HCT116 (cell line): ENCODE measurements at places on chromosomes 7 and 10.

DNA sequence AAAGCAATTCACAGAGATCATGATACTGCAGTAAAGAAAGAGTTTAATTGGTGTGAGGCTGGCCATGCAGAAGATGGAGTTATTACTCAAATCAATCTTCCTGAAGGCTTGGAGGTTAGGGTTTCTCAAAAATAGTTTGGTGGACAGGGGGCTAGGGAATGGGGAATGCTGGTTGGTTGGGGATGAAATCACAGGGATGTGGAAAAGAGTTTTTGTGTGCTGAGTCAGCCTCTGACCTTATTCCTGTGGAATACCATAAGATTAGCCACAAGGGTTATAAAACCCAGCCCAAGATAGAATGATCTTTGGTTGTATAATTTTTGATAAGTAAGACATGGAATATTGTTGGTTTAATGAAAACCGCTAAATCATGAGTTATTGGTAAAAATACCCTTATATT is 764.3 kb downstream of the TYW1 start:
- no peak for DNase-seq

GRCh38 chr7:91330191-91330808 is 66.1 kb downstream of the FZD1 start:
- DNase-seq: no peak

- peak; percentile 24 for DNase-seq
These were observed 648.1 kb downstream of the ANKRD7 start for GRCh38 chr7:118872568-118872967.

DNA sequence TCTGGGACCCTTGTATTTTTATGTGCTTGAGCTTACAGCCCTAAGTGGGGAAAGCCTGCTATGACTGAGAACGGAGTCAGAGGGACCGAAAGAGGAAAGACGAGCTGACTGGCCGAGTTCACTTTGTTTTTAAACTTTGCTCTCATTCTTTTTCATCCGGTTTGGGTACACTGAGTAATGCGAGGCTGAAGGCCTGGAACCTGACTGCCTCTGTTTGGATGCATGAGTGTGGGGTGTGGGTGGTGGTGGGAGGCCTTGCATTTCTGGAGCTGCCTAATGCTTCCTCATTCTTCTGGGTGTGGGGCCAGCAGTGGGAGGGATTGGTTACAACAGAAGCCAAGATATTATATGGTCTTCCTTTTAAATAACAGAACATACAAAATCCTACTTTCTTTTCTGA is 155.5 kb downstream of the BUB3 start:
- no peak for DNase-seq

- DNase-seq: no peak
These were observed 7.6 kb downstream of the CYP26A1 start for GRCh38 chr10:93081318-93081717.

GRCh38 chr7:45130910-45131309 is 19.4 kb upstream of the TBRG4 start:
- DNase-seq: no peak

DNA sequence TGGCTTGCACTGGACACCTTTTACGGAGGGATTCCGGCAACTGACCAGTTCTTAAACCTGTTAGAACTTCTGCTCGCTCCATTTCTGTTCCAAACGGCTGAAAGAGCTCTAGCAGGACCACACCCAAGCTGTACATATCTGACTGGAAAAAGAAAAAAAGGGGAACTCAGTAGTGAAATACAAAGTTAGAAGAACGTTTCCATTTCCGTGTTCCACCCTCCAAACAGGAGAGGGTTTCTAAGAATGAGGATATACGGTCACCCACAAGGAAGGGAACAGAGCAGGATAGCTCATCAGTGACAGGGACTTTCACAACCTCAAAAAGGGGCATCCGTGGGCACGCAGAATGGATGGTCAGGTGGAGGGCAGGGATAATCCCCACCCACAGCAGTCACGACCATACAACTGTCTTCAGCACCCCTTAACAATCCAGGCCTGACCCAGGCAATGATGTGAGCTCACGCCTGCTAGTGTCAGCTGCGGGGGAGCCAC is 4.3 kb upstream of the ANKRD61 start:
- no peak for DNase-seq

- no peak for DNase-seq
These were observed 80.5 kb downstream of the ELAPOR2 start for GRCh38 chr7:86978808-86979506.

- no peak for DNase-seq
These were observed 16.4 kb downstream of the TNRC18 start for GRCh38 chr7:5406957-5407945.

DNA sequence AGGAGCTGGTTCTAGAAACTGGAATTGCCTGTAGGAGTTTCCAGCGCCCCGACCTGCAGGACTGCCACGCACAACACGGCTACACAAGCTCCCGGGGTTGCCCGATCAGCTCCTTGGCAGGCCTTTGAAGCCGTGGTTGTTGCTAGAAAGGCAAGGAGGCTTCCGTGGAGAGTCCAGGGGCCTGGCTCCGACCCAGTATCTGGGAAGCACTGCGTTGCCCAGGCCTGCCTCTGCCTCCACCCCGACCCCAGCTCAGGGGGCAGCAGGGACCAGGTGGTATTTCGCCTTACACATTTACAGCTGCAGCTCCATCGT is 54.4 kb downstream of the PROSER2 start:
- no peak for DNase-seq

GRCh38 chr7:73971322-73971703 is 56.7 kb upstream of the ELN start:
- DNase-seq: no peak

- no peak for DNase-seq
These were observed 157.4 kb downstream of the NXPH1 start for GRCh38 chr7:8590791-8591190.

DNA sequence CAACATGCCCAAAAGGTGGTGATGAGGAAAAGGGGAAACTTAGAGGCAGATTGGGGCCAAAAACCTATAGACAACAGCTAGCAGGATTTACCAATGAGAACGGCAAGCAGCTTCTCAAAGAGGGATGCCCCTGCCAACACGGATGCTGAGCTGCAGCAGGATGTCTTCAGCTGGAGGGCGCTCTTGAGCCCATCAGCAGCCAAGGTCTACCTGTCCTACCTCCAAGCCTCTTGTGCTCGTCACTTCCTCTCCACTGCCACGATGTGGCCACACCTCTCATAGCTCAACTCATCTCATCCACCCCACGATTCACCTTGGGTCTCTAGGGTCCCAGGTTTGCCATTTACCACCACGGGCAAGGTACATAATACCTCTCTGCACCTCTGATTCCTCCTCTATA is 36.5 kb downstream of the DLG5 start:
- peak; percentile 43 for DNase-seq

DNA sequence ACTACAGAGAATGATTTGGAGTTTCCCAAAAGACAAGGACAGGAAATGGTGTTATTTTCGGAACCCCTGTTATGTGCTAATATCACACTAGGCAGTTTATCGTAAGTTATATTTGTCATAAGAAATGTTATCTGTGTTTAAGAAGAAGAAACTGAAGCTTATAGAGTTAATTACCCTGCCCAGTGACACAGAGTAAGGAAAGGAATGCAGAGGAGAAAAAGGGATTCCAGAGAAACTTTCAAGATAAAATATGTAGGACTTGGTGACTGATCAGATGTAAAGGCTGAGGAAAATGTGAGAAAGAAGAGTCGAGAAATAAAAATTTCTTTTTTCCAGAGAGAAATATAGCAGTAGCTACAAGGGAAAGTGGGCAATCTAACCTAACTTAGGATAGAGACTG is 63.5 kb upstream of the ZNF746 start:
- no peak for DNase-seq

DNA sequence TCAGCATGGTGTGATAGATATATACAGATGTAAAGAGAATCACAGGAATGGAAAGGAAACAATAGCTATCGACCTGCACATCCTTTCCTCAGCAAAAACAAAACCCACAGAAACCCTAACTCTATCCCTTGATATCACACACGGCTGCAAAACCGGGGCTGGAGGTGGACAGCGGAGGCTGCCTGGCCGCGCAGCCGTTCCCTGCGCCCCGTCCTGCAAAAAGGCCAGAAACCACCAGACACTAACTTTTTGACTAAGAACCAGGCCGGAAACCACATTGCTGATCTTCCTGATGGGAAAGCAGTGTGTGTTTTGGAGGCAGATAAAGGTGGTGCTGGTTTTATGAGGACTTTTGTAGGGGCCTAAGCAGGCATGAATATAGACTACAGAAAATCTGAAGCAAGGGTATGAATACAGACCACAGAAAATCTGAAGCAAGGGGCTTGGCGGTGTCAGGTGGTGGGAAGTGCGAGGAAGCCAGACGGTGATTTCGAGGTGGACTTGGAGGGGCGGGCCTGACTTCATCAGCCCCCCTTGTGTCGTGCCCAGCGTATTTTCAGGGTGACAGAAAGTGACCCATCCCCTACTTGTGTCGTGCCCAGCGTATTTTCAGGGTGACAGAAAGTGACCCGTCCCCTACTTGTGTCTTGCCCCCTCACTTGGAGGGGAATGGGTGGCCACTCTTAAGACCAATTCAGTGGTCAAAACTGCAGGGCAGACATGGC is 123.3 kb downstream of the WDR37 start:
- DNase-seq: no peak

- DNase-seq: no peak
These were observed 400.8 kb downstream of the REEP3 start for GRCh38 chr10:63921908-63922467.

DNA sequence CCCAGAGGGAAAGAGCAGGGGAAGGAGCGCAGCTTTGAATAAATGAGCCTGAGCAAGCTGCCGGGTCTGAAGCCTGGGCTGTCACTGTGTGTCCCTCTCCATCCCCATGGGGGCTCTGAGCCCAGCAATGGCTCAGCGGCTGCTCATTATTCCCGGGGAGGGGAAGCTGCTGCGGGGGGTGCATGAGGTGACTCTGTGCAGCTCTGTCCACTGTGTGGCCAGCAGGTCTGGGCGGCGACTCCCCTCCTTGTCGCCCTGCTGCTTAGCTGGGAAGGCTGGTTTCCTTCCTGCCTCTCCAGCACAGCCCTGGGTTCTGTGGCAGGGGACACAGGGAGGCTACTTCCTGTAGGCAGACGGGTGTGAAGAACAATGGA is 234.2 kb downstream of the PRPF18 start:
- DNase-seq: no peak

DNA sequence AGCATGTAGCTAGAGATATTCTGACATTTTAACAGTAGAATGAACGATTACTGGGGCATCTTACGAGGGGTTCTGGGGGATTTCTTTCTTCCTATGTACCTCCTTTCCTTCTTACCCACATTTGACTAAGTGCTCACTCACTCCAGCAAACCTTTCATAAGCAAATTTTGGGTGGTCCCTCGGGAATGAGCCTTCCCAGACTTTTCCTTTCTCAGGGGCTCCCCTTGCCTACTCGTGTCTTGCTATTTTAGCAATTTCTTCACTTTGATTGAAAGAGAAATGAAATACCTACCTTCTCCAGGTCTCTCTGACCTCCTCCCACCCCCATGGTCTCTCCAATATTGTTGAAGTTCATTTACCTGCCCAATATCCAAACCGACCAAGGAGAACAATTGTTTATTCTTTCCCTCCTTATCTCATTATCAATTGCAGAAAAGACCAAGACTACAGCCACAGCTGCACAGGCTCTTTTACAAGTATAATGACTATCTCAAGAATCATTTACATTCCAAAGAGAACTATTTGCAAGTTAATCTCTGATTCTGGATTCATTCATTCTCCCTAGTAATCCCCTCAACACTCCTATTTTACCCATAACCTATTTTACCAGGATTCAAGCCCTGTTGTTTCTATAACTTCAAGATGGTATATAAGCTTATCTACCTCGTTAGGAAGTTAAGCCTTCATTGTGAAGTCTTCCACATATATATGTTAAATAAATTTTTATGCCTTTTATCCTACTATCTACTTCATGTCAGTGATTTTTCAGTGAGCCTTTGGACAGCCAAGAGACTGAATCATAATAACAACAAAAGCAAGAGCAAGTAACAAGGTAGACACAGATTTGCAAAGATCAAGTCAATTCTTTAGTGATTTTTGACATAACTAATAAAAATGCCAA is 480.6 kb downstream of the IPMK start:
- no peak for DNase-seq

DNA sequence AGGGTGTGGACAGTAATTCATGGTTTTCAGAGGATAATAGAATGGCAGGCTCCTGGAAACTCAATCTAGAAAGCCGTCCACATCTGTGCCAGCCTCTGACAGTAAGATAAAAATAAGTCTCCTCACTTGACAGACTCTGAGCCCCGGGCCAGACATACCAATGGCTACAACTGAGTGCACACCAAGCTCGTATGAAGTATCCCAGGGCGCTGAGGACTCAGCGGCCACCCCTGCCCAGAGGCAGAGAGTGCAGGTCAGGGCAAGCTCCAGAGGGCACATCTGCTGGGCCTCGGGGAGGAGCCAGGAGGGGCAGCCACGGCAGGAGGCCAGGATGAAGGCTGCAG is 262.8 kb upstream of the TCERG1L start:
- no peak for DNase-seq

- DNase-seq: no peak
These were observed 241.4 kb upstream of the CCDC6 start for GRCh38 chr10:60147576-60148265.

DNA sequence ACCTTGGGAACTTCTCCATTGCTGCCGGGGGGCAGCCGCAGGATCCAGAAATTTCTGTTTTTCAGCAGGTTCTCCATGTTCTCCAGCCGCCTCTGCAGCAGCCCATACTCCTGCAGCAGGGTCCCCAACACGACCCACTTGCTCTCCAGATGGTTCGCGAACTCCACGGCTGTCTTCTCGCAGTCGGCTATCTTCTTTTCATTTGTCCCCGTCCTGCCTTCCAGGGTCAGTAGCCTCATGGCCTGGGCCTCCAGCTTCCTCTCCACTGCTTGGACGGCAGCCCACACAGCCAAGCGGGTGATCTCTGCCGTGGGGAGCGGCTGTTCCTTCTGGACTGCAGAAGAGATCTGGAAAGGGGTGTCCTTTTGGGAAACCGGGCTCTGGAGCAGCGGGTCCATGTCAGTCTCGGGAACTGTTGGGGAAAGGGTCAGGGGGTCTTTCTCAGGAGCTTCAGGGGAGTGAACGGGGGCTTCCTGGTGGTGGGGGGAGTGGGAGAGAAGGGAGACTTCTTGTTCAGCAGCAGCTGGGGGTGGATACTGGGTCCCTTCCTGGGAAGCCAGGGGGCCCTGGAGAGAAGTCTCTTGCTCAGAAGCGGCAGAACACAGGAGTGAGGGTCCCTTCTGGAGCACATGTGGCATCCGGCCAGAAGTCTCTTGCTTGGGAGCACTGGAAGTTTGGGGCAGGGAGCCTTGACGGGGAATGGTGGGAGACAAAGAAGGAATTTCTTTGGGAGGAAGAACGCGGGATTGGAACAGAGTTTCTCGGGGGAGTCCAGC is 5.5 kb downstream of the ZNF777 start:
- DNase-seq: no peak

DNA sequence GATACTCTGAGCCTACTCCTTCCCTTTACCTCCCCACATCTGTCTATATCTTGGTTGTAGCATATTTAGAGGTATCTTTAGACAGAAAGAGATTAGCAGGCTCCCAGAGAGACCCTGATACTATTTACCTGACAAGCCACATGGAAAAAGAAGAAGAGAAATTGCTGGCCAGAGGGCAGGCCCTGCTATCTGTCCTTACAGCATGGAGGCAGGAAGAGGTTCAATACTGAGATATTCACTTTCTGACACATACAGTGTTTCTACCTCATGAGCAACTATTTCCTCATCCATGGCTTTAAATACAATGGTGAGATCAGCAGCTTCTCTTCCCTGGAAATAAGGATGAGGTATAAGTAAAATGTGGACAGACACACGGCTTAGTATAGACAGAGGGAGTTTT is 33.9 kb upstream of the TSPAN13 start:
- DNase-seq: no peak
